ENCODE measurements at places on chromosomes 2 and 18.

- DNase-seq = no peak
These were observed 26.6 kb downstream of the GEN1 start for GRCh38 chr2:17780546-17780945.

GRCh38 chr2:61433606-61434005 lies 37.3 kb downstream of the USP34 start:
- DNase-seq = no peak

GRCh38 chr18:48820483-48821250 lies 130.1 kb downstream of the SMAD7 start:
- no peak for DNase-seq

DNA sequence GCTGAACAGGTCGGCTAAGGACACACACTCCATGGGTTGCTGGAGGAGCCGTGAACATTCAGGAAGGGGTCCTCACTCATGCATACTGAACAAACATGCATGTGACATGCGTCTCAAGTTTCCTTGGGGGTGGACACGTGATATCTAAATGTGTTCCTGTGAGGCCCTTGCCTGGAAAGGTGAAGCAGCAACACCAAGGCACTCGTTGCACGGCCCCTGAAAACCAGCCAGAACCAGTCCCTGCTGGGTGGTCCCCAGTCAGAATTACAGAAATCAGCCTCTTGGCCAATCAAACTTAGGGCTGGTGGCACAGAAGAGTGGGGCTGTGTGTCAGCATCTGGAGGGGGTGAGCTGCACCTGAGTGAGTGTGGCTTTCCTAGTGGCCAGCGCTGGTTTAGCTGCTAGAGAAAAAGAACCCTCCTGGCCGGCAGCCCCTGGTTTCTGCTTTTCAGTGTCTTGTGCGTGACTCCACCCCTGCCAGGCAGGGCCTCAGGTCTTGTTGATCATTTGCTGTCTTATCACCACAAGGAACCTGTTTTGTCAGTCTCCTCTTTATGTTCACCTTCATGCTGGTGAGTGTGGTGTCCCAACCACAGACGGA lies 3.2 kb upstream of the AQP12B start:
- DNase-seq = peak; percentile 84

GRCh38 chr2:108407864-108408729 lies 30.3 kb downstream of the SULT1C4 start:
- no peak for DNase-seq

DNA sequence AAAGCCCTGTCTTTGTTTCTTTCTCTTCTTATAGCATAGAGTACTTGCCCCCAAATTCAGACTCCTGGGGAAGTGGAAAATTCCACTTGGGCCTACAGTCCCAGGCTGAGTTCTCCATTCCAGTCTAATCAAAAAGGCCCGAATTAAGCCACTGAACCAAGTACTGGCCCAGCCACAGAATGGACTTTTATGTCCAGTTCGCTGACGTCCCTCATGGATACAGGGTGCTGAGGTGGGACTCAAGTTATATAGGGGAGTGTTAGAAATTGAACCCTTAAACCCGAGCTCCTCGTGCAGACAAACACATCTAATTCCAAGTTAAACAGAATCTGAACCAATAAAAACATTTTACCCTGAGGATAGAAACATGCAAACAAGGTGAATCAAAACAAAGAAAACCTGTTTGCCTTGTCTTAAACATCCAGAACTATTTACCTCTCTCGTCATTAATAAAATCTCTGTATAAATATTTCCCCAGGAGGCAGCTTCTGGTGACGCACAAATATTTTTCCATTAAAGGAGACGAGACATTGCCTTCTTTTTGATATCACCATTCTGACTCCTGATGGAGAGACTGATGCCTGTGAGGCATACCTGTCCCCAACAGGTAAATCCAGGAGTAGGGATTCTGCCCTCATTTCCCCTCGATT lies 136.8 kb upstream of the ARL4C start:
- no peak for DNase-seq

DNA sequence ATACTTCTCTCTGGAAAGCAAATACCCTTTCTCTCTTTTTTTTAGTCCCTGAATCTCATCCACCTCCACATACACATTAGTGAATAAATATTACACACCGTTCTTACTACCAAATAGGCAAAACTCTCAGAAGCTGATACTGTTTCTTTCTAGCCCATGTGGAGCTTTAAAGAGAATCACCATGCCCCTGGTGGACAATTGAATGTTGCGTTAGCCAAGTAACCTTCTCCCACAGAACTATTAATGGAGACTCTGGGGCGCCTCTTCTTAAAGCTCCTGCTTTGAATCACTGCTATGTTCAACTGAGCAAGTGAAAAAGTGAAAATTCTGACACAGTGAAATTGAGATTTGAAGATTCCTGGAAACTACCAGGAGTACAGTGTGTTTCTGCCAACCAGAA lies 522.8 kb upstream of the CDH7 start:
- DNase-seq = no peak

DNA sequence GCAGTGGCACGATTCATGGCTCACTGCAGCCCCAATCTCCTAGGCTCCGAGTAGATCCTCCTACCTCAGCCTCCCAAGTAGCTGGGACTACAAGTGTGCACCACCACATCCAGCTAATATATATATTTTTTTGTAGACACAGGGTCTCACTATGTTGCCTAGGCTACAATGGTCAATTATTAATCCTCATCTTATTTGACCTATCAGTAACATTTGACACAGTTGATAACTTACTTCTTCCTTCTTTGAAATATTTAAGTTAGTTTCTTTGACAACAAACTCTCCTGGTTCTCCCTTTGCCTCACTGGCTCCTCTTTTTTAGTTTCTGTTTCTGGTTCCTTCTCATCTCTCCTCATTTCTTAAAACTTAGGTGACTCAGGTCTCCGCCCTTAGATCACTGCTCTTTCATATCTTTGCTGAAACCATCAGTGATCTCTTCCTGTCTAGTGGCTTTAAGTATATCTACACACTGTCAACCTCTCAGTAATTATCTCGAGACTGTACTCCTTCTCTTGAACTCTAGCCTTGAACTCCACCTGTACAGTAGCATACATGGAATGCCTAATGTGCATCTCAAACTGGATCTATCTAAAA lies 11.5 kb downstream of the PGAP1 start:
- DNase-seq = no peak

GRCh38 chr2:16774091-16774490 lies 108.5 kb upstream of the CYRIA start:
- DNase-seq = no peak

GRCh38 chr18:44079606-44080005 lies 601.1 kb upstream of the SETBP1 start:
- no peak for DNase-seq

- DNase-seq = no peak
These were observed 75.6 kb downstream of the ATL2 start for GRCh38 chr2:38301340-38301968.

- no peak for DNase-seq
These were observed 198.3 kb upstream of the SLC35G4 start for GRCh38 chr18:11411048-11411447.

- DNase-seq = no peak
These were observed 106.8 kb upstream of the LYPD6 start for GRCh38 chr2:149223472-149224095.

DNA sequence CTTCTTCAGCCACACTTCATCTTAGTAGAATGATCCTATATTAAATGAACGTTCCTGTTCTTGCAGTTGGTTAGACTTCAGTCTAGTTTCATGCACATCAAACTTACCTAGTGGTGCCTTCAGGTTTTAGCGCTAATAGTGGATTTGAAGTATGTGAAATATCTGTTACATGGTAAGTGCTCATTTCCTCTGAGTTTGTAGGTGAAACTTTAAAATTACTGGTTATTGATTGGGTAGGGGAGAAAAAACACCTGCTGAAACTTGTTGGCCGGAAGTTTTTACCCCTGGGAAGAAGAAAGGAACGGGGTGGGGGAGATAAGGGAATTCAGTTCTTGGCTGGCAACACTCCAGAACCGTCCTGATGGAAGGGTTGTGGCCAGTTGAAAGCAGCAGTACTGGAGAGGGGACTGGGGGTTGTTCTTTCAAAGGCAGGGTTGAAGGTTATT lies 112.8 kb downstream of the SPTBN1 start:
- no peak for DNase-seq

DNA sequence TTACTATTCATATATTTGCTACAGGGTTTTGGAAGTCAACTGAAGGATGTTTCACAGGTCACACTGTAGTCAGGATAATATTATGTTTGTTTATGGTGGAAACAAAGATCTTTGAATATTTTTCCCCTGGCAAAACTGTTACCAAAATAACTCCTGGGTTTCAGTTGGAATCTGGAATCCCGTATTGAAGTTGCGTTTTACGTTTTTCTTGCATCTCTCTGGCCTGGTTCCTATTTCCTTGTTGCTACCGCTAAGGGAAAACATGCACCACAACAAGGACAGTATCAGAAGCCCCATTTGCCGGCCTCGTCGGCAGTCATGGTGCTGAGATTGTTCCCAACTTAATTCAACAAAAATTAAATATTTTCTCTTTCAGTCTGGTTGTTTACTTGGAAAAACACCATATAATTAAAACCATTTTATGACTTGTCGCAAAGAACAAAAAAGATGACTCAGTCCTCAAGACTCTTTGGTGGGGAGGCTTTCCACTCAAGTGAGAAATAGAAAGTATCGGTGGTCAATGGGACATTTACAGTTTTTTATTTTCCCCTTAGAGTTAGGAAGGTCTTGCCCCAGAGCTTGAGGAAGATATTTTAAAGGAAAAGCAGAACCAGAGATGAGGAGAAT lies 42.3 kb downstream of the EN1 start:
- DNase-seq = no peak

GRCh38 chr18:12257996-12258718 lies 4.0 kb downstream of the CIDEA start:
- DNase-seq = no peak

GRCh38 chr18:58321986-58322385 lies 278.0 kb downstream of the NEDD4L start:
- DNase-seq = no peak

- no peak for DNase-seq
These were observed 179.7 kb upstream of the ACVR2A start for GRCh38 chr2:147665105-147665504.

DNA sequence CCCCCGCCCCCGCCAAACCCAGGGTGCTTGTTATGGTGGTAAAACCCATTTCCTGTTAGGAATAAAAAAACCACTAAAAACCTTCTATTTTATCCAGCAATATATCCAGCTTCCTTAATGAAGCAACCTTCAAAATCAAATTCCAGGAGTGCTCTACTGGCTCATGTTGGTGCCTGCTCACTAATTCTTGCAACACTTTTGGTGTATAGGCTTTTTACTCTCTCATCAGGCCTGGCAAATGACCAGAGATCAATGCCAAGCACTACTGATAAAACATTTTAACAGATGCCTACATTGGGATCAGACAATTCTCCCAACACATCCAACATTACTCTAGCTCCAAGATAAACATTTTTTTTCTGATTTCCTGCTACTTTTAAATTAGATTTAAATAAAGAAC lies 312.4 kb downstream of the KCNJ3 start:
- no peak for DNase-seq

DNA sequence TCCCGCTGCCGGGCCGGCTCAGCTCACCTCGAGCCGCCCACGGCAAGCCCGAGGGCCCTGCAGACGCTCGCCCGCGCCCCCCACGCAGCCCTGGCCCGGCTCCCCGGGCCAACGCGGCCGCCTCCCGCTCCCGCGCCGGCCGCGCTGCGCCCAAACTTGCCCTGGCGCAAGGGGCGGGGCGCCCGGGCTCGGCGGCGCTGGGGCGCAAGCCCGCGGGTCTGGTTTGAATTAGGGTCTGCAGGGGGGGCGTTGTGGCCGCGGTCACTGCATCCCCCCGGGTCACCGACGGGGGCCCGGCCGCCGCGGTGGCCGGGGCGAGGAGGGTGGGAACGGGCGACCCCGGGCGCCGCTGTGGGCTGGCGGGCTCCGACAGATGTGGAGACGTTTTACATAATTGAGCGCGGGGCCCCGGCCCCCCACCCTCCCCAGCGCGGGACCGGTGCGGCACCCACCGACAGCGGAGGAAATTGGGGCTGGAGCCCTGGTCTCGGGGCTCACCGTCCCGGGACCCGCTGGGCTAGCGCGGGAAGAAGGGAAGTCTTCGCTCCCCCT lies 690 bp downstream of the SDC1 start:
- no peak for DNase-seq

DNA sequence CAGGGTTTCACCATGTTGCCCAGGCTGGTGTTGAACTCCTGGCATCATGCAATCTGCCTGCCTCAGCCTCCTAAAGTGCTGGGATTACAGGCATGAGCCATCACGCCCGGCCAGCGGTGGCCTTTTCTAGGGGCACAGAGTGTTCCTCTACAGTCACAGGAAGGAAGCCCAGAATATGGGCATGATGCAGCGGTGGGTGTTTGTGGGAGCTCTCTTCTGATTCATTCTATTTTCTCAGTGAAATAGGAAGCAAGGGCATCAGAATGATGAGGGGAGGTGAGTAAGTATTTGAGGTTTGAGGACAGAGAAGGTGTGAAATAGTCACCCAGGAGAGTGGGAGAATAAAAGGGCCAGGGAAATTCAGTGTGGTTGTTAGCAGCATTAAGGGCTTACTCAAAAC lies 70.3 kb upstream of the PSME4 start:
- no peak for DNase-seq

GRCh38 chr2:105394951-105395611 lies 3.8 kb downstream of the FHL2 start:
- DNase-seq = no peak

DNA sequence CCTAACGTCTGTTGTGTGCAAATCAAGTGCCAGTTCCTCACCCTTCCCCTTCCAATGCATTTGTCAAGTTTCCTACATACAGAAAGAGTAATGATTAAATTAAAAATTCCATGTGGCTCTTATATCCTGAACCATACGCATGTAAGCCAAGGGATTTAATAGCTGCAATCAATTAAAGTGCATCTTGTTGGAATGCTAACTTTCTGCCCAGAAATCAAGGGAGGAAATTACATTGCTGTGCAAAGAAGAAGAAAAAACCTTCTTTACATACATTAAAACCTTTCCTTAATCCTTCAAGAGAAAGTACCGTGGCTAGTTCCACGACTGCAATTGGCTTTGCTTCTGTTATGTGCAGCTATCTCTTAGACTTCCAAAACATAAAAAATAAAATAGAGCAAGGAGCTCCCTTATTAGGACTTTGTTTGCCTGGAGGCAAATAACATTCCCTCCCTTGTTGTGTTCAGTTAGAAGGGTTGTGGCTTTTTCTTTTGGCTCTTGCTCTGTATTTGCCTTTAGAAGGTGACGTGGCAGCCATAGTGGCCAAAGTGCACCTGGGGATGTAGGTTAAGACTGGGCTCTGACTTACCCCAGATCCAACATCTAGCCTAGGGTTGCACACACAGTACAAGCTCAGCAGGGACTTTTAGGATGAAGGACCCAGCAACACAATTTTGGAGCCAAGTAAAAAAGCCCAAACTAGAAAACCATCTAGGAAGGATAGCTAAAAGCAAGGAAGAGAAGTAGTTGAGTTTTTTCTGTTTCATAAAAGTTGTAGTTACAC lies 158.3 kb downstream of the ANTXR1 start:
- DNase-seq = no peak

All from right renal pelvis (tissue), 4 donors.